Chondrocyte (in vitro differentiated cells): ENCODE measurements at places on chromosomes 7 and 10. TPM values are rescaled to one million over a fixed set of nuclear protein-coding genes. Genes with fewer than 3 reads are reported as not detected.

The MYH16 gene
- total RNA-seq = not detected in 3 replicates

DNA sequence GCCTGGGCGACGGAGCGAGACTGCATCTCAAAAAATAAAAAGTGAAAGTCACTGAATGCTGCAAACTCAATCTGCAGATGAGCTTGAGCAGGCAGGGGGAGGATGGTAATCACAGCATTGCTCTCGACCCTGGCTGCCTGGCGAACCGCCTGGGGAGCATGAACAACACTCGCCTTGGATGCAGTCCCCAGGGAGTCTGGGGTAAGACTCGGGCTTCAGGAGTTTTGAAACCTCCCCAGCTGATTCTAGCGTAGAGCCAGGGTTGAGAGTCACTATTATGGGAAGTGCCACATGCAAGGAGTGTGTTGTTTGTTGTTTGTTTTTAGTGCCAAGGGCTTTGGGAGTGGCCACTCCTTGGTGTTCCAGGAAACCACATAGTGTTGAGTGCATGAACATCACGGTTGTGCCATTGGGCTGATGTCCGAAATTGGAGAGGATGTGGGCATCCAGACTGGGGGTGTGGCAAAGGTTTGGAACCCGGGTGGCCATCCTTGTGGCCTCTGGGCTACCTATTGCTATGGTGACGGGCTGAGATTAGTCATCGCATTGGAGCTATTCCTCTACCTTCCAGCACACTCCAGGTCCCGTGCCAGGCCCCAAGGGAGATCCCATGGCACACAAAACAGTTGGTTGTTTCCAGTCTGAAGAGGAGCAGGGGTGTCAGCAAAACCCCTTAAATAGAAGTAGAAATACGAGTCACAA, 92.6 kb downstream of the RGS10 start:
- H3K27me3 ChIP-seq = no peaks in the 10 kb centered on the region
- DNase-seq = no peak
- peak overlapping the region; percentile 62 for H3K27ac ChIP-seq
- H3K4me3 ChIP-seq = no peak overlapping the region

DNA sequence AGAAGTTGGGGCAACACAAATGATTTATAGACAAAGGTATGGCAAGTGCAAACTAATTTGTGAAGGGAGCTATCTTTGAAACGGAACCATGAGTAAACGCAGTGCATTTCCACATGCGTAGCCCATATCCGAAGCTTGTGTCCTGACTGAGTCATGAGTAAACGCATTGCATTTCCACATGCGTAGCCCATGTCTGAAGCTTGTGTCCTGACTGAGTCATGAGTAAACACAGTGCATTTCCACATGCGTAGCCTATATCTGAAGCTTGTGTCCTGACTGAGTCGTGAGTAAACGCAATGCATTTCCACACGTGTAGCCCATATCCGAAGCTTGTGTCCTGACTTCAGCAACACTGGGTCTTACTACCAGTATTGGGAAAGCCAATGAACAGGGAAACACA, 95.0 kb downstream of the CELF2 start:
- H3K27ac ChIP-seq = no peak overlapping the region
- H3K4me3 ChIP-seq = no peak overlapping the region
- no peak for DNase-seq
- H3K27me3 ChIP-seq = no peaks in the 10 kb centered on the region
- peaks cover 5% of the 10 kb centered on the region for H3K4me1 ChIP-seq

DNA sequence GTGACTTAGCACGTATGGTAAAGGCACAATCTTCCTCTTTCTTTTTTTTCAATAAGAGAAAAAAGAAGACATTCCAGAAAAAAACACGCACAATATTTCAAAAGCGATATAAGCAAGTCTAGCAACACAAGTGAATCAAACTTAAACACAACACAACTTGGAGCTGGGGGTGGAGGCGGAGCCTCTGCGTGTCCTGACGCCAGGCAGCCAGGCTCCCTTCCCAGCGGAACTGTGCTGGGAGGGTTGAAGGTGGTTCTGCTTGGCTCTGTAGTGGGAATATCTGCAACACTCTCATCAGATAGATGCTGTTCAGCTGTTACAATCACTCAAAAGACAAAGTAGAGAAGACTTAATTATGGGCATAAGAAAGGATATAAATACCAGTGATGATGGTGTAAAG, 211.4 kb downstream of the WDR37 start:
- DNase-seq = no peak
- H3K36me3 ChIP-seq = no peaks in the 10 kb centered on the region
- H3K27ac ChIP-seq = no peak overlapping the region
- peaks cover 14% of the 10 kb centered on the region for H3K4me1 ChIP-seq

- H3K27ac ChIP-seq = no peak overlapping the region
- no peaks in the 10 kb centered on the region for H3K36me3 ChIP-seq
- H3K4me1 ChIP-seq = peaks cover 3% of the 10 kb centered on the region
- no peak for DNase-seq
- no peak overlapping the region for H3K4me3 ChIP-seq
- no peaks in the 10 kb centered on the region for H3K27me3 ChIP-seq
These were observed 68.8 kb downstream of the OSBPL3 start for GRCh38 chr7:24911213-24911603.

DNA sequence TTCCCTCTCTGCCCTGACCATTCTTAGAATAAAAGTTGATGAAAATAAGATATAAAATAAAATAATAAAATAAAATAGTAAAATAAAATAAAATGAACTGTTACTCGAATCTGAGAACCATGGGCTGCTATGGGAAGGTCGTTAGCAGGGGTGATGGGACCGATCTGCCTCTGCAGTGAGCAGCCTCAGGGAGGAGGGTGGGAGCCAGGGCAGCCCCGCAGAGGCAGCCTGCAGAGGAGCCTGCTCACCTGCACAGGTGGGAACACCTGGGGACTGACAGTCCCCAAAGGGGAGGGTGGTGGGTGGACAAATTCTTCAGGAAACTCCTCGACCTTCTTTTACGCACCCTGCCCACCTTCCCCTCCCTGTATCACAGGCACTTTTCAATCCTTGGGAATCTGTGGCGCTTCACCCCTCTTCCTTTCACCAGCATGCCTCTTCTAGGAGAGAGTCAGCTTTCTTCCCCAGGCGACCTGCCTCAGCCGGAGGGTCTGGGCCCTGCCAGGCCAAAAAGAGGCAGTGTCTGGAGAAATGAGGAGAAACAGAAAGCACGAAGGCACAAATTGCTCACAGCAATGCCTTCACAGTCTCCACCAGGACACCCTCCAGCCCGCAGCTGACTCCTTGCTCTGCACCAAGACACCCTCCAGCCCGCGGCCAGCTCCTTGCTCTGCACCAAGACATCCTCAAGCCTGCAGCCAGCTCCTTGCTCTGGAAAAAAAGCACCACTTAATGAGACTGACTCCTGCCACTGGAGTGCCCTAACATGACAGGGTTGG, 368.4 kb upstream of the SHH start:
- no peak overlapping the region for H3K27ac ChIP-seq
- no peak overlapping the region for H3K4me3 ChIP-seq
- peaks cover 2% of the 10 kb centered on the region for H3K36me3 ChIP-seq
- DNase-seq = no peak
- peaks cover 1% of the 10 kb centered on the region for H3K27me3 ChIP-seq

GRCh38 chr10:61835946-61836887, 65.3 kb upstream of the ARID5B start:
- no peaks in the 10 kb centered on the region for H3K27me3 ChIP-seq
- H3K4me3 ChIP-seq = peak overlapping the region; percentile 16
- peaks cover 49% of the 10 kb centered on the region for H3K4me1 ChIP-seq
- no peaks in the 10 kb centered on the region for H3K36me3 ChIP-seq
- DNase-seq = no peak

DNA sequence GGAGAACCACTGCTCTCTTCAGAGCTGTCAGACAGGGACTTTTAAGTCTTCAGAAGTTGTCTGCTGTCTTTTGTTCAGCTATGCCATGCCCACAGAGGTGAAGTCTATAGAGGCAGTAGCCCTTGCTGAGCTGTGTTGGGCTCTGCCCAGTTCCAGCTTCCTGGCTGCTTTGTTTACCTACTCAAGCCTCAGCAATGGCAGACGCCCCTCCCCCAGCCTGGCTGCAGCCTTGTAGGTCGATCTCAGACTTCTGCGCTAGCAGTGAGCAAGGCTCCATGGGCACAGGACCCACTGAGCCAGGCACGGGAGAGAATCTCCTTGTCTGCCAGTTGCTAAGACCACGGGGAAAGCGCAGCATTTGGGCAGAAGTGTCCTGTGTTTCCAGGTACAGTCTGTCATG, 12.1 kb upstream of the CPA2 start:
- peaks cover 7% of the 10 kb centered on the region for H3K36me3 ChIP-seq
- no peak overlapping the region for H3K4me3 ChIP-seq
- DNase-seq = no peak

The GLI3 gene
- total RNA-seq = 11.7 to 37.8 TPM (median 12.1 TPM) in 3 replicates

The AMPH gene
- total RNA-seq = 2.3 to 21.8 TPM (median 2.9 TPM) in 3 replicates

DNA sequence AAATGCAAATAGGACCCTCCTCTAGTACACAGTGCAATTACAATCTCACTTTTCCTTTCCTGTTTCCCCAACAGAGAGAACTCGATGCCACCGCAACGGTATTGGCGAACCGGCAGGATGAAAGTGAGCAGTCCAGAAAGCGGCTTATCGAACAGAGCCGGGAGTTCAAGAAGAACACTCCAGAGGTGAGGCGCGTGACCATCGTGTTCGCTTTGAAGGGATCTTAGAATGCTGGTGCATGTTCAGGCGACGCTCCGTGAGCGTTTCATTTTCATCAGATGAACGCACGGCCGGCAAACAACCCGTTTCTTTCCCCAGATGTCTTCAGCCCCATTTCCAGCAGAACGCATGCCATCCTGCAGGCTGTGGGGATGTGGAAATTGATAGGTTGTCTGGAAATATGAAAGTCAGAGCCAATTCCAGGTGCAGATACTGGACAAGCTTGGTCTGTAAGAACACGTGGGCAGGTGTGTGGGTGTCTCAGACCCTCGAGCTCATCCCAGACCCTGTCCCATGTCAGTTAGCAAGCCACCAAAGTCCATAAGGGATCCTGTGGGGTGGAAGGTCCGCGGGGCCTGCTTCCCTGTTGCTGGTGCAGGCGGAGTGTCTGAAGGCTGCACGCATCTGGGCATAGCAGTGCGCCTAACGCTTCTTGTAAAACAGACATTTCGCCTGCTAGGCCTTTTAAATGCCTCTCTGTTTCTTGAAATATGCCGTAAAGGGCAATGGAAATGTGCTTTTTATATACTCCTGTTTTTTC, 98.8 kb downstream of the CUX1 start:
- DNase-seq = peak; percentile 66
- peaks cover 19% of the 10 kb centered on the region for H3K4me1 ChIP-seq
- H3K4me3 ChIP-seq = no peak overlapping the region

The DDC gene
- total RNA-seq = not detected in 3 replicates

DNA sequence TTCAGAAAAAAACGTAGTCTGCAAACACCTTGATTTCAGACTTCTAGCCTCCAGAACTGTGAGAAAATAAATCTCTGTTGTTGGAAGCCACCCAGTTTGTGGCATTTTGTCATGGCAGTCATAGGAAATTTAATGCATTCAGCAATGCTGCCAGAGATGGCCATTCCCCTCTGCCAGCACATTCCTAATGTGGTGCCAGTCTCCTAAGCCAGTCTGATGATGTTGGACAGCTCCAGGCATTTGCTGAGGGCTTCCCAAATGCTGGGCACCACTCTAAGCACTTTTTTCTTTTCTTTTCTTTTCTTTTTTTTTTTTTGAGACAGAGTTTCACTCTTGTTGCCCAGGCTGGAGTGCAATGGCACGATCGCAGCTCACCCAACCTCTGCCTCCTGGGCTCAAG, 666.7 kb upstream of the C7orf33 start:
- DNase-seq = no peak
- no peaks in the 10 kb centered on the region for H3K4me1 ChIP-seq
- no peaks in the 10 kb centered on the region for H3K36me3 ChIP-seq
- H3K27me3 ChIP-seq = no peaks in the 10 kb centered on the region

DNA sequence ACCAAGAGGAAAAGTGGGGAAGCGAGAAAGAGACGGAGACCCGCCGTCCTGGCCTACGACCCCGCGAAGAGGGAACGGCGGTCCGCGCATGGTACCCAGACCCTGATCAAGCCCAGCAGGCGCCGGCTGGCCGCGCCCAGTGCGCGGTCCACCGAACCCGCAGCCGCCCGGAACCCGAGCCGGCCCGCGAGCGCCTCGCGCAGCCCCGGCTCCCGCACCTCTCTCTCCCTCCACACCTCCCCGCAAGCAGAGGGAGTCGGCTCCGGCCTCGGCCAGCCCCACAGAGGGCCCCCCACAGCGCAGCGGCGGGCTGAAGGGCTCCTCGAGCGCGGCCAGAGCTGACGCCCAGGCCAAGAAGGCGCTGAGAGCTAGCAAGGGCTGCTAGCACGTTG, 164.7 kb downstream of the AGMO start:
- no peak overlapping the region for H3K4me3 ChIP-seq
- H3K27ac ChIP-seq = no peak overlapping the region
- H3K36me3 ChIP-seq = no peaks in the 10 kb centered on the region
- peaks cover 6% of the 10 kb centered on the region for H3K4me1 ChIP-seq
- no peaks in the 10 kb centered on the region for H3K27me3 ChIP-seq

GRCh38 chr10:17169803-17170202, 31.7 kb downstream of the TRDMT1 start:
- no peak overlapping the region for H3K27ac ChIP-seq
- DNase-seq = no peak
- H3K36me3 ChIP-seq = peaks cover 2% of the 10 kb centered on the region
- no peak overlapping the region for H3K4me3 ChIP-seq

GRCh38 chr10:58107506-58107905, 160.2 kb downstream of the IPMK start:
- no peaks in the 10 kb centered on the region for H3K36me3 ChIP-seq
- H3K27ac ChIP-seq = no peak overlapping the region
- no peaks in the 10 kb centered on the region for H3K4me1 ChIP-seq
- peaks cover 14% of the 10 kb centered on the region for H3K27me3 ChIP-seq

The TMEM229A gene
- total RNA-seq = not detected in 3 replicates

DNA sequence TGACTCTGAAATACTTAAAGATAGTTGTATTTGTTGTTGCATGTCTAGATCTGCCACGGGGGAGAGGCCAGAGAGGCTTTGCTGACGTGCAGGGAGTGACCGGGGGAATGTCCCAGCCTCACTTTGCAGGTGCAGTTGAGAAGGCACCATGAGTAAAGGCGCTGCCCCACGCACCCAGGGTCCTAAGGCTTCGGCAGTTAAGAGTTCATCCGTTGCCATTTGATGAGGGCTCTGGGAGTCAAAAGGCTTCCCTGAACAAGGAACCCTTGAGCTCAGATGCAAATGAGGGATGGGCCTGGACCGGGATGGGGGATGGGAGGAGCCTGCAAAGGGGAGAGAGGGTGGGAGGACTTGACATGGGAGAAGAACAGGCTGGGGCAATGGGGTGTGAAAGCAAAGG, 20.4 kb downstream of the PPP2R2D start:
- no peaks in the 10 kb centered on the region for H3K27me3 ChIP-seq
- H3K27ac ChIP-seq = no peak overlapping the region
- peaks cover 3% of the 10 kb centered on the region for H3K36me3 ChIP-seq
- H3K4me3 ChIP-seq = no peak overlapping the region
- no peak for DNase-seq
- H3K4me1 ChIP-seq = peaks cover 17% of the 10 kb centered on the region
